ENCODE measurements at places on chromosomes 2 and 18. TPM values are rescaled to one million over a fixed set of nuclear protein-coding genes. Genes with fewer than 3 reads are reported as not detected.

- H3K4me1 ChIP-seq: no peaks in the 10 kb centered on the region
- no peak for DNase-seq
- no peak overlapping the region for H3K4me3 ChIP-seq
Observed at GRCh38 chr18:44957461-44957860, 276.8 kb downstream of the SETBP1 start.

DNA sequence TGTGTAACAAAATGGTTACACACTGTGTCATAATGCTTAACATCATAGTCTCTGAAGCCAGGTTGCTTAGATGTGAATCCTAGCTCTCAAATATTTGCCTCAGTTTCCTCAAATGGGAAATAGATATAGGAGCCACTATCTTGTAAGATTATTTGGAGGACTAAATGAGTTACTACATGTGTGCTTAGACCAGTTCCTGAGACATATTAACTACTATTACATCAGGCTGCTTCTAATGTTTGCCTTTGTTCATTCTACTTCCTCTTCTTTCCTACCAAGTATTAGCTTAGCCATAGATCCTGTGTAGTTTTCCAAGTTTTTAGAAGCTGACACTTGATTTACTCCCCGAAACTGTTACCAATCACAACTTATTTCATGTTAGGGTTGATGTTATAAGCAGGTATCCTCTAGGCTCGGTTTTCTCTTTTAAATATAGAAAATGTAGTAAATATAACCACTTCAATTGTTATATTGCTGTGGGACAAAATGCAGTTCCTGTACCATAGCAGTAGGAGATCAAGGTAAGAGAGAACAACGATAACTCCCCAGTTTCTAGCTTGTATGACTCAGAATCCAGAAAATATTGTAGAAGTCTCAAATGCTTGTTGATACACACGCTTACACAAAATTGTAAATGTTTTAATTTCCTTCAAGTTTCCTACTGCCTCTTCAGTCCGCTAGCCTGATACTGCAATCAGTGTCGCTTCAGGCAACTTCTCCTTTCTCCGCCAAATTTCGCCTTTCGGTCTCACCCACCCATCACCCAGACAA lies 751 bp upstream of the DNAJC10 start:
- H3K4me3 ChIP-seq: no peak overlapping the region
- peaks cover 2% of the 10 kb centered on the region for H3K36me3 ChIP-seq
- peaks cover 3% of the 10 kb centered on the region for H3K4me1 ChIP-seq
- H3K27ac ChIP-seq: no peak overlapping the region
- peaks cover 5% of the 10 kb centered on the region for H3K27me3 ChIP-seq

DNA sequence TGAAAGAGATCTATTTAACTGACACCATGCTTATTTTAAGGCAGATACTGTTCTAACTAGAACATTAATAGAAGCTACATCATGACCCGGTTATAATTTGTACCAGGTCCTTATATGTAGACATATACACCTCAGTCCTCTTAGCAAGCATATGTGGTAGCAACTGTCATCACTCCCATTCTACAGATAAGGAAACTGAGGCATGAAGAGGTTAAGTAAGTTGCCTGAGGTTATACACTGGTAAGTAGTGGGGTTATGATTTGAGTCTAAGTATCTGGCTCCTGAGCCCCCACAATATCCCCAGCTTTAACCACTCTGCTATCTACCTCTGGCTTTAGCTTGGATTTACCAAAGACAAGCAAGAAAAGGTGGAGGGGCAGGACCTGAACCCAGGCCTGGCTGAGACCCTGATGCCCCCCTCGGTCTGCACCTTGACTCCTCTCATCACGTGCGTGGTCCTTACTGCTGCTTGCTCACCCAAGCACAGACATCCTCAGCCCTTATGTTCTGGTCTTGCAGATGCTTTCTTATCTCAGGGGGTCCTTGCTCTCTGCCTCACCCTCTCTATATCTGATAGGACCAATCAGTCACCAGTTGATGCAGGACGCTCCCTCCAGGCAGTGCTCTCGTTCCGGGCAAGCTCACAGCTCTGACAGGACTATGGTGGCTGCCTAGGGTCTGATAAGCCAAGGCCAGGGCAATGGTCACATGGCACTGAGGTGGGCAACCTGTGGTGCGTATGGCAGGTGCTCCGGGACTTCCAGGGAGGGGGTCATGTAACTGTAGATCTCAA lies 4.0 kb downstream of the DYSF start:
- no peak for DNase-seq
- H3K4me1 ChIP-seq: peaks cover 8% of the 10 kb centered on the region
- H3K27ac ChIP-seq: no peak overlapping the region
- no peaks in the 10 kb centered on the region for H3K36me3 ChIP-seq

DNA sequence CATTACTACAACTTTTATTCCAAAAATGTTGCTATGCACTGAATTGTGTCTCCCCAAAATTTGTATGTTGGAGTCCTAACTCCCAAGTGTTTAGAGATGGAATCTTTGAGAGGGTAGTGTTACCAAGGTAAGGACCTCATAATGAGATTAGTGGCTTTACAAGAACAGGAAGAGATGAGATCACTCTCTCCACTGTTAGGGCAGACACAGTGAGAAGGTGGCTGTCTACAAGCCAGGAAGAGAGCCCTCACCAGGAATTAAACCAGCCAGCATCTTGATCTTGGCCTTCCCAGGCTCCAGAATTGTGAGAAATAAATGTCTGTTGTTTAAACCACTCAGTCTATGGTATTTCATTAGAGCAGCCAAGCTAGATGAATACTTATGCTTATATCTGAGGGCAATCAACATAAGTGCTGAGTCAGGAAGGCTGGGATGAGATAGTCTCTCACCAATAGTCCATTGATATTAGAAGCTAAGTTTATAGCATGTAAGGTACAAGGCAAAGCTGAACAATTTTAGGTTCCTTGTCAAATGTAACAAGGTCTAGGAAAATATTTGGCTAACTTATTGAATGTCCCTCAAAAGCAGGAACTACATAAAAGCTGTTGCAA lies 317.6 kb upstream of the REG3G start:
- H3K4me3 ChIP-seq: no peak overlapping the region
- no peaks in the 10 kb centered on the region for H3K27me3 ChIP-seq
- no peak overlapping the region for H3K27ac ChIP-seq
- DNase-seq: no peak

- peak; percentile 69 for DNase-seq
- H3K4me3 ChIP-seq: peak overlapping the region; percentile 50
- peaks cover 14% of the 10 kb centered on the region for H3K36me3 ChIP-seq
- peak overlapping the region; percentile 96 for H3K27ac ChIP-seq
Observed at GRCh38 chr2:237441605-237442274, 27.8 kb upstream of the COL6A3 start.

GRCh38 chr2:40251137-40251536 lies 200.8 kb downstream of the SLC8A1 start:
- no peak overlapping the region for H3K4me3 ChIP-seq
- H3K4me1 ChIP-seq: no peaks in the 10 kb centered on the region
- H3K27ac ChIP-seq: no peak overlapping the region
- H3K36me3 ChIP-seq: no peaks in the 10 kb centered on the region
- H3K27me3 ChIP-seq: no peaks in the 10 kb centered on the region
- no peak for DNase-seq

DNA sequence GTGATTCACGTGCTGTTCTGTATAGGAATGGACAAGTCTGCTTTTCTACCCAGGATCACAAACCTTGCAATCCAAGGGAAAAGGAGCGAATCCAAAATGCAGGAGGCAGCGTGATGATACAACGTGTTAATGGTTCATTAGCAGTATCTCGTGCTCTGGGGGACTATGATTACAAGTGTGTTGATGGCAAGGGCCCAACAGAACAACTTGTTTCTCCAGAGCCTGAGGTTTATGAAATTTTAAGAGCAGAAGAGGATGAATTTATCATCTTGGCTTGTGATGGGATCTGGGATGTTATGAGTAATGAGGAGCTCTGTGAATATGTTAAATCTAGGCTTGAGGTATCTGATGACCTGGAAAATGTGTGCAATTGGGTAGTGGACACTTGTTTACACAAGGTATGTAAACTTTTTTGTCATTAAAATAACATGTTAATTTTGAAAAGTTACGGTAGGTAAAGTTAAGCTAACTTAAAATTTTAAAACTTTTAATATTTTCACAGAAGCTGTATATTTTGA lies 33.0 kb downstream of the PPM1B start:
- peaks cover 30% of the 10 kb centered on the region for H3K36me3 ChIP-seq
- no peak for DNase-seq
- no peaks in the 10 kb centered on the region for H3K27me3 ChIP-seq
- peaks cover 58% of the 10 kb centered on the region for H3K4me1 ChIP-seq
- no peak overlapping the region for H3K4me3 ChIP-seq

- H3K27me3 ChIP-seq: peaks cover 12% of the 10 kb centered on the region
- H3K4me3 ChIP-seq: no peak overlapping the region
- DNase-seq: no peak
- H3K36me3 ChIP-seq: peaks cover under 1% of the 10 kb centered on the region
- no peak overlapping the region for H3K27ac ChIP-seq
- H3K4me1 ChIP-seq: peaks cover 26% of the 10 kb centered on the region
Observed at GRCh38 chr18:24396082-24396633, 1.5 kb downstream of the OSBPL1A start.

- no peaks in the 10 kb centered on the region for H3K36me3 ChIP-seq
- peaks cover 13% of the 10 kb centered on the region for H3K27me3 ChIP-seq
- no peak for DNase-seq
- peaks cover 3% of the 10 kb centered on the region for H3K4me1 ChIP-seq
Observed at GRCh38 chr2:98128556-98129109, 41.7 kb downstream of the VWA3B start.

DNA sequence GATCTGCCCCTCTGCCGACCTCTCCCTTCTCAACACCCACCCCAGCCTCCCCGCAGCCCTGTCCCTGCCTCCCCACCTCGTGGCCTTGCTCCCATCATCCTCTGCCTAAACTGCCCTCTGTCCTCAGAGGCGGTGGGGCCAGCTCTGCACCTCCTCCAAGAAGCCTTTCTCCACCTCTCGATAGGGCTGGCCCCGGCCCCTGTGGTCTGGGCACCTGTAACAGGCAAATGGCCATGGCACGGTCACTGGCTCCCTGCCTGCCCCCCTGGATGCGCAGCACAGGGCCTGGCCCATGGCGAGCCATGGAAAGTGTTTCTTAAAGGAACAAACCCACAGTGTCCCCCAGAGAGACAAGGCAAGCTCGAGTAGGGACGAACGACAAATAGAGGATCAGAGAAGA lies 42.0 kb downstream of the MYO7B start:
- no peak for DNase-seq
- H3K36me3 ChIP-seq: no peaks in the 10 kb centered on the region
- H3K4me3 ChIP-seq: no peak overlapping the region
- peaks cover 14% of the 10 kb centered on the region for H3K4me1 ChIP-seq
- no peaks in the 10 kb centered on the region for H3K27me3 ChIP-seq

- H3K27me3 ChIP-seq: peaks cover 2% of the 10 kb centered on the region
- DNase-seq: no peak
- no peak overlapping the region for H3K4me3 ChIP-seq
- H3K36me3 ChIP-seq: peaks cover 3% of the 10 kb centered on the region
Observed at GRCh38 chr2:239918749-239919148, 106.4 kb downstream of the NDUFA10 start.

- no peaks in the 10 kb centered on the region for H3K27me3 ChIP-seq
- H3K4me1 ChIP-seq: peaks cover 22% of the 10 kb centered on the region
- H3K36me3 ChIP-seq: no peaks in the 10 kb centered on the region
- H3K4me3 ChIP-seq: no peak overlapping the region
- H3K27ac ChIP-seq: no peak overlapping the region
- DNase-seq: no peak
Observed at GRCh38 chr2:100884145-100884621, 64.2 kb downstream of the NPAS2 start.

GRCh38 chr2:118529908-118530599 lies 317.4 kb downstream of the EN1 start:
- H3K4me1 ChIP-seq: no peaks in the 10 kb centered on the region
- H3K27me3 ChIP-seq: peaks cover 8% of the 10 kb centered on the region
- DNase-seq: no peak
- no peaks in the 10 kb centered on the region for H3K36me3 ChIP-seq

DNA sequence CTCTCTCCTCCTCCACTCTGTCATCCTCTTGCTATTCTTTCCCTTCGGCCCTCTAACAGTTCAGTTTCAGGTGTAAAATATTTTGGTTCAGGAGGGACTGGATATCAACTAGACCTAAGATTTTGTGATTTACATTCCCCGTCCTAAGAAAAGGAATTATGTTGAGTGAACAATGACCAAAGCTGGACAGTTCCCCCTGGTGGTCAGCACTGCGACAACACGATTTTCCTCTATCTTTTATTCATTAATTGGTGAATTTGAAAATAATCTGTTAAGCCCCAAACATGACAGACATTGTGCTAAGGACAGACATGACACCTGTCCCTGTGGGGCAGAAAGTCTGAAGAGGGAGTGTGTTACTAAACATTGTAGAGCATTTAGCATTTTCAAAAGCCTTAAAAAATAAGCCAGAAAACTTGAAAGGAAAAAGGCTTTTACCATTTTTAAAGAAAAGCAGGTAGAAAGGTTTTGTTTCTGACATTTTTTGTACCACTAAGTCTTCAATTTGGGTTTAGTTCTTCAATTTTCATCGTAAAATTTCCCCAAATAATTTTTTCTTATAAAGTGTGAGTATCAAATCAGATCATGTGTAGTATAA lies 28.4 kb upstream of the GTF2A1L start:
- H3K27me3 ChIP-seq: peaks cover 2% of the 10 kb centered on the region
- H3K4me3 ChIP-seq: no peak overlapping the region
- H3K4me1 ChIP-seq: no peaks in the 10 kb centered on the region
- DNase-seq: peak; percentile 16
- no peaks in the 10 kb centered on the region for H3K36me3 ChIP-seq

GRCh38 chr2:169330555-169331198 lies 31.7 kb downstream of the LRP2 start:
- H3K27me3 ChIP-seq: peaks cover 10% of the 10 kb centered on the region
- H3K4me3 ChIP-seq: no peak overlapping the region
- H3K27ac ChIP-seq: no peak overlapping the region
- no peaks in the 10 kb centered on the region for H3K4me1 ChIP-seq
- DNase-seq: no peak

DNA sequence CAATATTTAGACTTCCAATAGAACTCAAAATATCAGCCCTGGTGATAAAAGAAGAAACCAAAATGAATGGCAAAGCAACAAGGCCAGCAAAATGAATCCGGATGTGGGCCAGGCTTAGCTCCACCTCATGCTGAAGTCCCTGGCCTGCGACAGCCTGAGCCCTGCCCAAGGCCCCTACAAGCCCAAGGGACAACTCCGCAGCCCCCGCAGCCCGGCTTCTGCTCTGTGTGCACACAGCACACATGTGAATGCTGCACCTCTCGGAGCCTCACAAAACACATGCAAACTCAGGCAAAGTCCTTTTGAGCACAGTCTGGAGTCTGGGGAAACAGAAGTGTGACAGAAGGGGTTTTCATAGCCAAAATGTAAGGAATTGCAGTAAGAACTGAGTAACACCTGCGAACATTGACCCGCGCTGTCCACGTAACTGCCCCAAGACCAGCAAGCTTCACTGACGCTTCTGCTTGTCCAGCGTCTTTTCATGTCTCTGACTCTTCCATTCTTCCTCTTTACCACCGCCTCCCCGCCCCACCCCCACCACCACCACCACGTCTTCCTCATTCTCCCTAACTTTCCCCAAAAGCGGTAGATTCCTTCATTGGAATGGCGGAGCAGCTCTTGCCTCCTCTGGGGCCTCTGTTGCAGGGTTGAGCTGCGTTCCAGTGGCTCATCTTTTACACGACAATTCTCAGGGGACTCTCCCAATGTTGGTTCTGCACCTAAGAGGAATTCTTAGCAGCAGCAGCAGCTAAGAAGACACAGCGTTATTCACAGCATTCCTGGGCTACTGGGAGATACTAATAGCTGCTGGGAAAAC lies 136.4 kb upstream of the COPS8 start:
- no peaks in the 10 kb centered on the region for H3K36me3 ChIP-seq
- H3K4me1 ChIP-seq: no peaks in the 10 kb centered on the region
- H3K4me3 ChIP-seq: no peak overlapping the region
- DNase-seq: no peak

The SLC9A2 gene
- 0.07 TPM for total RNA-seq

The ST8SIA5 gene
- total RNA-seq: not detected

The ERICH2 gene
- not detected for total RNA-seq

The HSPE1 gene
- total RNA-seq: 356 TPM

The VWA3B gene
- not detected for total RNA-seq

The TBR1 gene
- total RNA-seq: not detected
